Fibroblast of upper back skin (primary cell): ENCODE measurements at places on chromosomes 1 and 21.
A peak's percentile ranks its signal among the peaks of the same experiment; 100 is the strongest.

DNA sequence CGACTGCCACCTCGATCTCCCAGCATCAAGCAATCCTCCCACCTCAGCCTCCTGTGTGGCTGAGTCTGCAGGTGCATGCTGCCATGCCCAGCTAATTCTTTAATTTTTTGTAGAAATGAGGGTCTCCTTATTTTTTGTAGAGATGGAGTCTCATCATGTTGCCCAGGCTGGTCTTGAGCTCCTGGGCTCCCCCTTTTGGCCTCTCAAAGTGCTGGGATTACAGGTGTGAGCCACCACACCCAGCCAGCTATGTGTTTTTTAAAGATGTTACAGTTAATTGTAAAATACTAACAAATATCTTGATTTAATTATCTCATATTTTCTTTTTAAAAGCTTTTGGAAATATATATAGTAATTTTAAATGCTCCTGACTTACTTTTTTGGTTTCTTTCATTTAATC lies 181.3 kb upstream of the DMRTA2 start:
- no peak for DNase-seq

DNA sequence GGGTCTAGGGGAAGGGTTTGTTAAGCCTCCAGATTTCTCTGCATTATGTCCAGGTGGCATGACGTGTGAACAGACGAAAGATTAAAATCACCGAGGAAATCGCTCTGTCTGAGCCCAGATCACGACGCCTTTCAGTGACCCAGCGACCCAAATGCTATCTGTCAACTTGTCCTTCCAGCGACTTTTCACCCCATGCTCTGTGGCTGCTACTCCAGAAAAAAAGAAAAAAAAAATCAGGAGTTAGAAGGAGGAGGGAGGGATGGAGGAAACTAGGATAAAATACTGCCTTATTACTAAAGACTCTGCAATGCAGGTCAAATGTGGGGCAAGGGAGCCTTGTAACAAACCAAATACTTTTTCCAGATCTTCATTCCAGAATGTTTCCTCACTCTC lies 352.0 kb downstream of the NUF2 start:
- DNase-seq: peak; percentile 81

- no peak for DNase-seq
These were observed 4.8 kb downstream of the GBP7 start for GRCh38 chr1:89171067-89171438.

DNA sequence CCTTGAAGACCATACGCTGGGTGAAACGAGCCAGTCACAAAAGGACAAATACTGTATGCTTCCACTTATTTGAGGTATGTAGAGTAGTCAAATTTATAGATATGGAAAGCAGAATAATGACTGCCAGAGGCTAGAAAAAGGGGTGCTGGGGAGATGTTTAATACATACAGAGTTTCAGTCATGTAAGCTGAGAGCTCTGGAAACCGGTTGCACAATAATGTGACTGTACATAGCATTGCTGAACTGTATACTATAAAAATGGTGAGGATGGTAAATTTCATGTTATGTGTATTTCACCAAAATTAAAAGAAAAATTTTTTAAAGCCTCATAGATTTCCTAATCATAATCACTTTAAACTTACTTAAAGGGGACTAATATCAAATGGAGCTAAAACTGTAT lies 110.8 kb downstream of the ZZZ3 start:
- no peak for DNase-seq

DNA sequence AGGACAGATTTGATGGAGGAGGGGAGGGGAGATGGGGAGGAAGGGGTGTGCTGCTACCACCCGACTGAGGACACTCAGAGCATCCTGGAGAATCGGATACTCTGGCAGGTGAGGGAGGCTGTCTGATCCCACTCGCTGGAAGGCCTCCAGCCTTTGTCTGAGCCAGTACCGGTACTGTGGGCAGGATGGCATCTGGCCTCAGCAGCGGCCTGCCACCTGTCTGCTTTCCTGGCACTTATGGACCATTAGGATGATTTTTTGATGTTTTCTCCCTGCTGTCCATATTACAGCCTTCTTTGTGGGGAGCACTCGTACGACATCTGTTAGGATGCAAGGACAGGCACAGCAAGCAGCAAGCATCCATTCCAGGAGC lies 11.5 kb downstream of the ATP2B4 start:
- DNase-seq: no peak

DNA sequence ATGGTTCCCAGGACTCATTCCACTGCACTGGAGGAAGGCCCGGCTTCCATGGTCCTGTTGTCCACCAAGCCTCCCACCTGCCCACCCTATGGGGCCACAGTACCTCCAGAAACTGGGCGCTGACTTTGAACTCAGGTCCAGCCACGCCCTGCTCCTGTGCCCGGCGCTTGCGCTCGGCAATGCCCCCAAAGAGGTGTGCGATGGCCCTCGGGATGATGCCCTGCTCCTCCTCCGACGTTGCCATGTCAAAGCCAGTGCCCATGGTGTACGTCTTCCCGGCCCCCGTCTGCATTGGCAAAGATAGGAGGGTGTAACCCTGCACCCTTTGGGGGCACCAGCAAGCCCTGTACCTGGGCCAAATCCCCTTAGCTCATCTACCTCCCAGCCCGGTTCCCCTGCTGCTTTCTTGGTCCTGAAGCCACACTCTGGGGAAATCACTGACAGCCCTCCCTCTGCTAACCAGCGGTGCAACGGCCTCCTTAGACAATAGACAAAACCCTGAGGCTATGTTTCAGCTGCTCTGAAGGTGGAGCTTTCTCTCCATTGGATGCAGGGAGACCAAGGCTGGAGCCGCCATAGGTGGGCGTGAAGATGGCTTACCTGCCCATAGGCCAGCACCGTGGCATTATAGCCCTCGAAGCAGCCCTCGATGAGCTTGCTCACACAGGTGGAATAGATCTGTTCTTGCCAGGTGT lies 14.7 kb downstream of the KIF21B start:
- DNase-seq: no peak

DNA sequence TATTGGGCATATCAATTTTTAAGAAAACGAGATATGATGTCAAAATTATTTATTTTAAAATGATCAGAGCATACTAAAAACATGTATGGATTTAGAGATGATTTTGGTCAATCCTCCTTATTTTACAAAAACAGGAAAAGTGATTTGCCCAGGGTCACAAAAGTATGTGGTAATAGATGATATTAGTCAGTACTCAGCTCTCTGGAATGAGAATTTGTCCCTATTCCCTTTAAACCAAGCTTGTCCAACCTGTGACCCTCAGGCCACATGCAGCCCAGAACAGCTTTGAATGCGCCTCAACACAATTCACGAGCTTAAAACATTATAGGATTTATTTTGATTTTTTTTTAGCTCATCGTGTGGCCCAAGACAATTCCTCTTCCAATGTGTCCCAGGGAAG lies 104.7 kb downstream of the AKT3 start:
- peak; percentile 31 for DNase-seq

DNA sequence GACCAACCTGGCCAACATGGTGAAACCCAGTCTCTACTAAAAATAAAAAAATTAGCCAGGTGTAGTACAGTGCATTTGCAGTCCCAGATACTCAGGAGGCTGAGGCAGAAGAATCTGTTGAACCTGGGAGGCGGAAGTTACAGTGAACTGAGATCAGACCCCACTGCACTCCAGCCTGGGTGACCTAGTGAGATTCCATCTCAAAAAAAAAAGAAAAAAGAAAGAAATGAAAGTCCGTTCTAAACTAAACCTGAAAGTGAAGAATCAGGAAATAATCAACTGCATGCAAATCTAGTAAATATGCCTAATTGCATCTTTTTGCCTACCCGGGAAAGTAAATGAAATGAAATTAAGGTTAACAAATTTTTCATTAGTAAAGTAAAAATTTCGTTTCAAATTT lies 99.6 kb downstream of the ZZZ3 start:
- DNase-seq: no peak

DNA sequence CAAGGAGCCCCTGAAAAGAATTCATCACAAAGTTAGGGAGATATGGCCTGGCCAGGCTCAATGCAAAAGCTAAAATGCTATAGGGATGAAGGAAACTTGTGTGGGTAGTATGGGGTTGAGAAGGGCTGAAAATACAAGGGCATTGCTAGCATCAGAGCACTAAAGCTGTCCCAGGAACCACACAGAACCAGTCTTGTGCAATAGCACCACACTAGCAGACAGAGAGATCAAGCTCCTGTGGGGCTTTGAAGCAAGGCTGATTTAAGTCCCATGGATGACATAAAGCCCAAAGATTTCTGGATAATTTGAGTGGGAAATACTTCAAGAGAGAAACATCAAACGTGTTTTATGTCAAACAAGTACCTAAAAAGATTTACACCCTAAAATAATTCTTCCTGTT lies 97.1 kb downstream of the VAV3 start:
- DNase-seq: no peak

- no peak for DNase-seq
These were observed 124.8 kb downstream of the CLEC20A start for GRCh38 chr1:178371933-178372388.

- DNase-seq: no peak
These were observed 37.4 kb downstream of the ACOT11 start for GRCh38 chr1:54585181-54586066.

- DNase-seq: no peak
These were observed 1.5 kb upstream of the MAP1LC3C start for GRCh38 chr1:242000434-242000833.

GRCh38 chr1:6347641-6348487 lies 45.7 kb downstream of the ACOT7 start:
- no peak for DNase-seq

DNA sequence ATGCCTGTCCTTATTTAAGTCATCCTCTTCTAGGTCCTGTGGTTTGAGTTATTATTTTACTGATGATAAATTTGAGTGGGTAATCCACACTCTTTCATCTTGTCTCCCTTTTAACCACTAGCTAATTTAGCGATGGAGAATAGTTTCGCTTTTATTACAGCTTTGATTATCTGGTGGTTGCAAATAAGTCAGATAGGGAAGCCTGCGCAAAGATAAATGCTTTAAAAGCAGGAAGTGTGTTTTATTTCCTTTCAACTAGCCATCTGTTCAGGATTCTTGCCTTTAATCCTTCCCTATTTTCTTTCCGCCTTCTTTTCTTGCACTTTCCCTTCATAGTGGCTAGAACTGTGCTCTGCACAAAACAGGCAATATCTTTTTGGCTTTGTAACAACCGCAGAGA lies 129.0 kb downstream of the TGFB2 start:
- DNase-seq: no peak

DNA sequence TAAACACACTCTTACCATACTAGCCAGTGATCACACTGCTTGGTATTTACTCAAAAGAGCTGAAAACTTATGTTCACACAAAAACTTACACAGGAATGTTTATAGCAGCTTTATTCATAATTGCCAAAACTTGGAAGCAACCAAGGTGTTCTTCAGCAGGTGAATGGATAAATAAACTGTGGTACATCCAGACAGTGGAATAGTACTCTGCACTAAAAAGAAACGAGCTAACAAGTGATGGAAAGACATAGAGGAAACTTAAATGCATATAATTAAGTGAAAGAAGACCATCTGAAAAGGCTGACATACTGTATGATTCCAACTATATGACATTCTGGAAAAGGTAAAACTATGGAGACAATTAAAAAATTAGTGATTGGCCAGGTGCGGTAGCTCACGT lies 20.7 kb upstream of the PDIK1L start:
- DNase-seq: no peak

GRCh38 chr1:4655674-4656532 lies 1.5 kb downstream of the AJAP1 start:
- DNase-seq: peak; percentile 47

DNA sequence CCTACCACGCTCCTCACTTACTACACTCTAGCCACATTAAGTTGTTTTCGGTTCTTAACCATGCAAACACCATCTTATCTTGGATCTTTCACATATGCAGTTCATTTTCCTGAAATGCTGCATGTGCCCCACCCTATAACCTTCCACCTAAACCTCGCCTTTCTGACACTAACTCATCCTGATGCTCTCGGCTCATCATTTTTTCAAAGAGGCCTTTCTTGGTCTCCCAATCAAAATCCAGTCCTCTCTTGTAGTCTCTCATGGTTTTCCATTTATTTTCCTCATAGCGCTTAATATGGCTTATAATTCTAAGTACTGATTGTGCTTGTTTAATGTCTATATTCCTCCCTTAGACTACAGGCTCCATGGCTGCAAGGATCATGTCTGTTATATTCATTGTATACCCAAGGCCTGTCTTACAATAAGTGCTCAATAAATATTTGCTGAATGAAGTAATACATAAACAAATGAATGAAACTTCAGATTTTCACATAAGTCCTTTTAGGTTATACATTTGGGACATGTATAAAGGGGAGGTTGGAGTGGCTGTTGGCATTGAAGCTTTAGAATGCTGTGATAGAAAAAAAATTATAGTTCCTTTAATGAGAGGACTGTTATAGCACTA lies 79.2 kb upstream of the CDC42BPA start:
- DNase-seq: no peak

- DNase-seq: no peak
These were observed 142.5 kb downstream of the TNR start for GRCh38 chr1:175600721-175601440.

GRCh38 chr1:161890574-161890973 lies 124.5 kb downstream of the ATF6 start:
- DNase-seq: no peak

- DNase-seq: peak; percentile 93
These were observed 83.3 kb upstream of the PGBD5 start for GRCh38 chr1:230509281-230509977.

DNA sequence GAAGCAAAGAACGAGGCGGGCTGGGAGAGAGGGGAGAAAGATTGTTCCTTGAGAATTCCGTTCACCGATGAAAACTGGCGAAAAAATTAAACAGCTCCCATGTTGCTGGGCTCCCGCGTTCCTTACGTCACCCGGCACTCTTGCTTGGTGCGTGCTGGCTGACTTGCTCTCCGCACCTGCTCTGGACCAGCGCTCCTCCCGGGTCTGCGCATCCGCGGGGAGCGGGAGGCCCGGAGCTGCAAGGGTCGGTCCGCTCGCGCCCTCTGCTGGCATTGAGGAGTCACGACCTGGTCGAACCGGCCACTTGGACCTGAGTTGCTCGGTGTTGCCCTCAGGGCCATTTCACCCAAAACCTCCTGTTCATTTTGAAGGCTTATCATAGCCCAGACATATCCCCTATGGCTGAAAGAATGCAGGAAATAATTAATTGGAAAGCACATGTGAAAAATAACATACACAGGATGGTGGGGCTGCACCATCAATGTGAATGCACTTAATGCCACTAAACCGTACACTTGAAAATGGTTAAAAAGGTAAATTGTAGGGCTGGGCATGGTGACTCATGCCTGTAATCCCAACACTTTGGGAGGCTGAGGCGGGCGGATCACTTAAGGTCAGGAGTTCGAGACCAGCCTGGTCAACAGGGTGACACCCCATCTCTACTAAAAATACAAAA lies 98.9 kb upstream of the BACE2 start:
- peak; percentile 67 for DNase-seq

GRCh38 chr1:212973899-212974298 lies 23.6 kb downstream of the VASH2 start:
- DNase-seq: no peak

- no peak for DNase-seq
These were observed 185.0 kb downstream of the MATN1 start for GRCh38 chr1:30538226-30538992.

DNA sequence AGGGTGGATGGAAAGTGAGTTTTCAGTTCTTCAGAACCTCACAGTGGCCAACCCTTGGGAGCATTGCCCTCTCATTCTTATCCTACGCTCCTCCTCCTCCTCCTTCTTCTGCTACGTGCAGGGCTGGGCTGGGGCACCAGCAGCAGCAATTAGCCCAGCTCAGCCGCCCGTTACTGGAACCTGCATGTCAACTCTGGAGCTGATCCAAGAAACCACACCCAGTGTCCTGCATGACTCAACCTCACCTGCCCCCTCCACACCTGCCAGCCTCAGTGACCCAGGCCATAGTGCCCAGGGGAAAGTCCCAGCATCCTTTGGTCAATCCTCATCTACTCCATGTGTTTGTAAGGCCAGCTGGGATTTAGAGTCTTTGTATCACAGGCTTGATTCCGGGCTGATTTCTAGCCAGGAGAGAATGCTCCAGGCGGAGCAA lies 12.6 kb downstream of the ELF3 start:
- no peak for DNase-seq
